Stimulated activated CD4-positive, alpha-beta T cell treated with anti-CD3 and anti-CD28 coated beads, Interleukin-15, amount 100 ng/mL, for 1 hour (primary cell): ENCODE measurements at places on chromosomes 6 and 20.
A peak's percentile ranks its signal among the peaks of the same experiment; 100 is the strongest.

GRCh38 chr6:106300944-106301343, 24.6 kb downstream of the ATG5 start:
- no peak for DNase-seq

DNA sequence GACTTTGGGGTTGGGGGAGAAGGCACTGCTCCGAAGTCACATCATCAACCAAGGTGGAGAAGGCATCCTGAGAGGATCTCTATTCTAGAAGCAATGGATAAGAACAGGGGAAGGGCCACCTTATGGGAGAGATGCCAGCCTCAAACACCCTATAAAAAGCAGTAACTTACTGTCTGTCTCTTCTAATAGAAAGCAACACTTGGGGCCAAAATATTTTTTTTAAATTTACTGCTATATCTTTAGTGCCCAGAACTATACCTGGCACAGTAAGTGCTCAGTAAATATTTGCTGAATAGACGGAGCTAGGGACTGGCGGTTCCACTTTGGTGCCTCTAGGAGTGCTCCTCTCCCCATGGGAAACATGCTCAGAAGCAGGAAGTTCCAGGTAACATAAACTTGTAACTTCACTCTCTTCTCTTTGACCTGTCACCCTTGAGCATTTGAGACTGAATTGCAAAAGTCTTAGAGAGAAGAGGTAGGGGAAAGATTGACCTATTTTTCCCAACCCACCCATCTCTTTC, 807 bp upstream of the OTOR start:
- DNase-seq, result no peak

DNA sequence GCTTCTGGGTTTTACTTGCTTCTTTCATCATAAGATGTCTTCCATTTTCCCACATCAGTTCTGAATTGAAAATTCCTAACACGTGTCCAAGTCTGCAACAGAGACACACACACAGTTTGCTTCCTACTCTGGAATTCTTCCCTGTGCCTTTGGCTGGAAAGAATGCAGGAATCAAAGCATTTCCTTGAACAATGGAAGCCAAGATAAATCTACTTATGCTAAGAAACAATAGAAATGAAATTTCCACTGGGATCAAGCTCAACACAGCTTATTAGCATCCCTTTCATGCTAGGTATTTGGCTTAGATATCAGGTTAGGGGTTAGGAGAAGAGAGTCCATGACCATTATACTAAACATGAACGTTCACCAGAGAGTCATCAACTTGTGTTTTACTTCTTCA, 101.1 kb upstream of the SCAF8 start:
- DNase-seq, result no peak

DNA sequence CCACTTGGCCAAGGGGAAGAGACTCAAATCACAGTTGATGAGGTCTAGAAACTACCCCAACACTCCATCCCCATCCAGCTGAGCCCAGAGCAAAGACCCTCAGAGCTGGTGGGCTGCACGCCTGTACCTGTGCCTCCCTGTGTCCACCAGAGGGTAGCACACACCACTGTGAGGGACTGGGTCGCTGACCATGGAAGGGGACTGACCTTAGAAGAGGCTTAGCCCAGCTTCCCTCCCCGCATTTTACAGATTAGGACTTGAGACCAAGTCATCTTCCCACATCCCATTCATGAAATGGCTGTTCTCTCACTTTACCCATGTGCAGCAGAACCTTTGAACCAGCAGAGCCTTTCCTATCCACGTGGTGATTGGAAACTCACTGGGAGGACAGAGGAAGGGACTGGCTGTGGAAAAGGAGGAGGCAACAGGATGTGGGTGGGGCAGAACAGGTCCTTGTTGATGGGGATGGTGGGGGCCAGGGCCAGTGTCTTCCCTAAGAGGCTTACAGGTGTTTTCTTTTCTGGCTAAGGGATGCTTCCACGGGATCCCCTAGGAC, 44.3 kb downstream of the CPXM1 start:
- DNase-seq, result no peak

- no peak for DNase-seq
These were observed 31.8 kb downstream of the PIM1 start for GRCh38 chr6:37201726-37202125.

DNA sequence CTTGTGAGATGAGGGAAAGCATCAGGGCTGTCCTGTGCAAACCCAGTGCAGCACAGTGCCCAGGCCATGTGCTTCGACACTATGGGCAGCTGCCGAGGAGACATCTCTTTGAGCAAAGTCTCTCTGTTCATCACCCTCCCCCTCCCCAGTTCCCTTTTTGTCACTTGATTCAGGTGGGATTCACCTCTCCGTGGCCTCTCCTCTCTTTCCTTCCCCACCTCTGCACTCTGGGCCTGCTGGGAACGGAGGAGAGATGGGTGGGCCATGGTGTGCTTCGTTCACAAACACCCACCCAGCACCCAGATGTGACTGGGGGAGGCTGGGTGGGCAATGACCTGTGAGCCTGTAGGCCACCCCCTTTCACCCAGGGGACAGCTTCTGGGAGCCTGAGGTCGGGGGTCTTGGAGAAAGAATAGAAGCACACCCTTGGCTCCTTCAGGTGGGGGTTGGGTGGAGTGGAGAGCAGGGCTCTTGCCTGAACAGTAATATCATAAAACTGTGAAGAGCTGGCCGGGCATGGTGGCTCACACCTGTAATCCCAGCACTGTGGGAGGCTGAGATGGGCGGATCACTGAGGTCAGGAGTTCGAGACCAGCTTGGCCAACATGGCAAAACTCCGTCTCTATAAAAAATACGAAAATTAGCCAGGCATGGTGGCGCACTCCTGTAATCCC, 33.5 kb upstream of the DLGAP4 start:
- DNase-seq, result no peak

DNA sequence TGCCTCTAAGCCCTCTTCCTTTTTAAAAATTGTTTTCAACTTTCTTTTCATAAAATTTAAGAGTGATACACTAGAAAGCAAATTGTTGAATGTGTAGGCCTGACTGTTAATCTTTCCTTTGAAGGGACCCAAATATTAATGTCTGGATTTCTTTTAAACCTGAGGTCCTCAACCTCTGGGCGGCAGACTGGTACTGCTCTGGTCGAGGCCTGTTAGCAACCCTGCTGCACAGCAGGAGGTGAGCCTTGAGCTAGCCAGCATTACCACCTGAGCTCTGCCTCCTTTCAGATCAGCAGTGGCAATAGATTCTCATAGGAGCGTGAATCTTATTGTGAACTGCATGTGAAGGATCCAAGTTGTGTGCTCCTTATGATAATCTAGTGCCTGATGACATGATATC, 191.2 kb downstream of the MANEA start:
- DNase-seq, result no peak

- no peak for DNase-seq
These were observed 35.3 kb upstream of the BCAS1 start for GRCh38 chr20:54105653-54106052.

DNA sequence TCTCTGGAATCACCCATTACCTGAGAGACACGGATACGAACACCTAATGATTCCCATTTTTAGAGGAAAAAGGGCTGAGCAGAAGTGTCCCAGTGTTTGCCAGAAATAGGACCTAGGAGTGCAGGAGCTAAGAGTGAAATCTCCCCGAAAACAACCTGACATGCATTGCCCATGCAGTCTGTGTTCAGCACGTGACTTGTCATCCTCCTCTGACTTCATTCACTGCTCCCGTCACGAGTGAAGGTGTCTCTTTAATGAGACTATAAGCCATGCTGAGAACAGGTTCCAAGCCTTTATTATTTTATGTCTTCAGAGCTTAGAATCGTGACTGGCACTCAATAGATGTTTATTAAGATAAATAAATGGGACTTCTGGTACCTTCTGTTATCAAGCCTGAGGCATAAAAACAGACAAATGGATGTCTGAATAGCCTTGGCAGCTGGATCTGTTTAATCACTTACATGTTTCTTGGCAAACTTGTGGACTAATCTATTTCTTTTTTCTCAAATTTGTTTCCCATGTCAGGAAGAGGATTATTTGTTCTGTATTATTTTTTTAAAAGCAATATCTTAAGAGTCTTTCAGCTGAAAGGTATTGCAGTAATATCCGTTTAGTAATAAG, 3.7 kb upstream of the MLIP start:
- no peak for DNase-seq

DNA sequence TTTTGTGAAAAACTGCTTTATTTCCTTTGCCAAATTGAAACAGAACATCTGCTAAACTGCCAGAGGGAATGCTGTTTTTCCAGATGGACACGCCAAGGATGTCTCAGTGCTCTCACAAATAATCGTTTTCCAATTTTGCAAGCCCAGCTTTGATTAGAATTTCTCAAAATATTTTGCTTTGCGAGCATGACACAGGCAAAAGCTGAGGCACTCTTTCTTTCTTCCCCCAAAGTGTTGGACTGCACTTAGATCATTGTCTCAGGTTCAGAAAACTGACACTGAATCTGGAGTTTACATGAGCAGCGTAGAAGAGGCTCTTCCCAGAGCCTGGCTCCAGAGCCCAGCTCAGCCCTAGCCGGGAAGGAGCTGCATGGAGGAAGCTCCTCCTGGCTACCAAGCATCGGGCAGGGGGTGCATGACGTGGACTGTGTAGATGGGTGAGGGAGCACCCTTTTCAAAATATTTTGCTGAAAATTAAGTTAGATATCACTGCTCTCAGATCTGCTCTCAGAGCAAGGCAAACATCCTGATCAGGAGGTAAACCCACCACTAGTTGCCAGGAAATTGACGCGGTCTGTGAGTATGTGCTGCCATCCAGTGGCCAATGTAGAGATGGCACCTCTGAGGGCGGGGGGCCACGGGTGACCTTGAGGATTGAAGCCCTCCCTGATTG, 107.5 kb downstream of the SLC22A3 start:
- peak; percentile 57 for DNase-seq

DNA sequence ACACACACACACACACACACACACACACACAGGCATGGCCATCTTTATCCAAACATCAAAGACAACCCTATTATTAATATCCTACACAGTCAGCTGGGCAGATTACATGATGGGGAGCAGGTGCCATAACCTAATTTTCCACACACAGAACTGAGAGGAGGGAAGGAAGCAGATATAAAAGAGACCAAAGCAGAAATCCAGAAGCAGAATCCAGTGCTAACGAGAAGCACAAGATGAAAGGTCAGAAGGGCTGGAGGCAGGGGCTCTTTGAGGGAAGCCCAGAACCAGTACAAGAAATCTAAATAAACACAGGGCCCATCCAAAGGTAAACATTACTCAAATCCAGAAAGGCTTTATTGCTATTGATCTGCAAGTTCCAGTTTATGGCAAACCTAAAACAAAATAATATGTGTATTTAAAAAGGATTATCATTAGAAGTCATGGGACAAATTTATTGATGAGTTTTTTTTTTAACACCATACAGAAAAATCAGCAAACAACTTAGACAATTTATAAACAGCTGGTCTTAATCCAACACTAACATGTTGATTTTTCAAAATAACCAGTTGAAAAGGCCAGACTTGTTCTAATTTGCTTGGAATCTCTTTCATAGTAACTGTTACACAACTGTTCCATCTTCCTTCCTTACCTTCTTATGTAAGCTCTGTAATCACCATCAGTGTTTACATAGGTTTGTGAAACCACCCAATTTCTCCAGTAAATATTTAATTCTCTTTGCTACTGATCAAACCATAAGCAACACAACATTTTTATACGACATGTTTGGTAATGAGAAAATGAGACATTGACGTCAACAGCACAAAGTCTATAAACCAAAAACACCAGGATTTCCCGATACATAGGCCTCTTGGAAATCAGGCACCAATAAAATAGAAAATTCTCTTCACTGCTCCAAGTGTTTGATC, 34.2 kb downstream of the SLC23A2 start:
- no peak for DNase-seq

DNA sequence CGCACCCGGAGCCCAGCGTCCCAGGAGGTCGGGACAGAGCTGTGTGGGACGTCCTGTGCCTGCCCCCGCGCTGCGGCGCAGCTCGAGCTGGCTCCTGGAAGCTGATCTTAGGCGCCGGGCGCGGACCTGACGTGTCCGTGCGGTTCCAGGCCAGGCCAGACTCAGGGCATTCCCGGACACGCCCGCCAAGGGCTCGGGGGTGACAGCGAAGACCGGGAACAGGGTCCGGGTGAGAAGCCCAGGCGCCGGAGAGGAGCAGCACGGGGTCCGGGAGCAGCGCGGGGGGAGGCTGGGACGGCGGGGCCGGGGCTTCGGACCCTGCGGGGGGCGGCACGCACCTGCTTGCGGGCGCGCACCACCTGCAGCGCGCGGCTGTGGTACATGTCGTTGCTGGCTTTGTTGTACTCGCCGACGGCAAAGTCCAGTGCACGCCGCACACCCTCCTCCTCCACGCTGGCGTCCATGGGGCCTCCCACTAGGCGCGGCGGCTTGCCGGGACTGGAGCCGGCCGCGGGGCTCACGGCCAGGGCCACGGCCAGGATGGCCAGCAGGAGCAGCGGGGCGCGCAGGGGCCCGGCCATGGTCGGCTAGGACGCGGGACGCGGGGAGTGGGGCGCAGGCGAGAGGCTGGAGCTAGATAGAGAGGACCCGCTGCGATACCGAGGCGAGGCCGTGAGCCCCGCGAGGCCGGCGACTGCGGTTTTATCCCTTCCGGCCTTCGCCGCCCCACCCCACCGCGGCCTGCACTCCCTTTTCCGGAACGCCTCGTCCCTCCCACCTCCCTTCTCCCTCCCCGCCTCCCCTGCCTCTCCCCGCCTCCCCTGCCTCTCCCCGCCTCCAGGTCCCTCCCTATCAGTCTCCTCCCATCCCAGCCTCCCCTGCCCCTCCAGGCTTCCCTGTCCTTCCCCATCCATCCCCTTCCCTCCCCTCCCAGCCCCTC, at the start of gene CST3:
CST3 (minus strand) TSS at position 674 of the 940 bp plus-strand sequence; CDS start at position 581, 93 bp downstream.
- no peak for DNase-seq

DNA sequence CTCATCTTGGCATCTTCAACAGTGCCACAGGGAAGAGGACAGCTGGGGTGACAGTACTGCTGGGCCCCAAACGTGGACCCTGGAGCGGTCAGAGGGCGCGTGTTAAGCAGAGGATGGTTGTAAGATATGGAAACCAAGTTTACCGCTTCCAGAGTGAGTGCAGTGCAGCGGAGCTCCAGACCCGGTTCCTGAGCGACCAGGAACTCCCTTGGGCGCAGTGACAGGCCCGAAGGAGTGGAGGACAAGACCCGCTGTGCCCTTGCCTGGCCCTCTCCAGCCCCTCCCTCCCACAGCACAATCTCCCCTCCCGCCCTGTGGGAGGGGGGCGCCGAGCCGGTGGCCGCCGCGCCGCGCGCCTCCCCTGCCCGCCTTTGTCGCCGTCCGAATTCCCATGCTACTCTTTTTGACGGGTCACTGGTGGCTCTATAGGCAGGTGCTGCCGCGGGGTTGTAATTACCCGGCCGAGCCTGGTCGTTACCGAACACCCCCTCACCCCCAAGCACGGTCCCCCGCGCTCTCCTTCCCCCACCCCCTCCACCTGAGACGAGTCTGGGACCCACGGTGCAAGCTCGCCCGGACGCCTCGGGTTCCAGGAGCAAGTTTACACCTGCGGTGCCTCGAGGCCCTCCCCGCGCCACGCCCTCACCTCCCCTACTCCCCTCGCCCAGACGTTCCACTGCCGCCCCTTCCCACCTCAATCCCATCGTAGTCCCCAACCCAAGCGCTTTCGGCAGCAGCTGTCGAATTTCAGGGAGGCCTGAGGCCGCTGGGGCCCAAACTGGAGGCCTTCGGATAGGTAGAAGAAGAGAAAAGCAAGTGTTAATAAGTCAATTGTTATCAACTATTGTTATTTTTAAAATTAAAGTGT, 3.9 kb downstream of the NR2E1 start:
- DNase-seq, result no peak
